ENCODE measurements at places on chromosomes 7 and 10. TPM values are rescaled to one million over a fixed set of nuclear protein-coding genes. Genes with fewer than 3 reads are reported as not detected.

DNA sequence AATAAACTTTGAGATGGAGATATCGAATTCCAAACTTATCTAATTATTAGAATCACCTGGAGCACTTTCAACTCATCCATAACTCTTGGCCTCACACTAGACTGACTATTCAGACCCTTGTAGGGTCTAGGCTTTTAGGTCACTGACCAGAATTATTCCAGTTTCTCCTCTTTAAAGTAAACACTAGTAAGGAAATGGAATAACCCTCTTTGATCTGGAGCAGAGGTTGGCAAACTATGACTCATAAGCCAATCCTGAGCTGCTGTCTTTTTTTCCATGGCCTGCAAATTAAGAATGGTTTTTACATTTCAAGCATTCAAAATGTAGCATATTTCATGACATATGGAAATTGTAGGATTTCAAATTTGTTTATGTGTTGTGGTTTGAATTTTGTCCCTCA is 1601.9 kb downstream of the REEP3 start:
- DNase-seq = no peak

DNA sequence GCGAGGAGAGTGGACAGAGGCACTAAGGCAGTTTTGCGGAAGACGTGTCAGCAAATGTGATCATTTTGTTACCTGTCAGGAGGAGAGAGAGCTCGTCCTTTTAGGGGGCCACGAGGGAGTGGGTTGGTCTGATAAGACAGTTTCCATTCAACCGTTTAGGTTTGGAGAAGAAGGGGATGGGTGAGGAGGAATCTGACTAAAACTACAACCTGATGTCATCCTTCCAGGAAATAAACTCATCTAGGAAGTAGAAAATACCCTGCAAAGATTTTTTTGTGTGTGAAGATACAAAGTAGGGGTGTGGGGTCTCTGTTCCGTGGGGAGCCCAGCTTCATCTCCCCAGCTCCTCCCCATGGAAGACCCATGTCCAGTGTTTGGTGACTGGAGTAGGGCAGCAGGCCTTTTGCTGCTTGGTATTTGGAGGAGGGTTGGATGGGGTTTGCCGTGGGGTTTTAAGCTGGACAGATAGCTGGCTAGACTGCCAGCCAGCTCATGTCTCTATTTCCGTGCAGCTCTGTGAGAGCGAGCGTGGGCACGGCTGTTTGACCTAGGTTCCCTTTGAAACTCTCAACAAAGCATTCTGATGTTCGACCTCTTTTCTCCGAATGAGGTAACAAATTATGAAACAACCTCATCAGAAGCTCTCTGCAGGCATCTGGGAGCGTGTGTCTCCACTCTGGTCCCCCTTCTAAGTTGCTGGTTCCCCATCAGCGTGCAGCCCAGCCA is 136.0 kb upstream of the TCF7L2 start:
- DNase-seq = no peak

LIPJ gene
- 0.14 TPM for total RNA-seq

GRCh38 chr7:43390576-43390975 is 192.3 kb upstream of the STK17A start:
- no peak for DNase-seq

GRCh38 chr7:19404912-19405329 is 259.7 kb upstream of the FERD3L start:
- peak; percentile 31 for DNase-seq

OR2A1 gene
- total RNA-seq = not detected
